ENCODE measurements at places on chromosomes 12 and 14.

DNA sequence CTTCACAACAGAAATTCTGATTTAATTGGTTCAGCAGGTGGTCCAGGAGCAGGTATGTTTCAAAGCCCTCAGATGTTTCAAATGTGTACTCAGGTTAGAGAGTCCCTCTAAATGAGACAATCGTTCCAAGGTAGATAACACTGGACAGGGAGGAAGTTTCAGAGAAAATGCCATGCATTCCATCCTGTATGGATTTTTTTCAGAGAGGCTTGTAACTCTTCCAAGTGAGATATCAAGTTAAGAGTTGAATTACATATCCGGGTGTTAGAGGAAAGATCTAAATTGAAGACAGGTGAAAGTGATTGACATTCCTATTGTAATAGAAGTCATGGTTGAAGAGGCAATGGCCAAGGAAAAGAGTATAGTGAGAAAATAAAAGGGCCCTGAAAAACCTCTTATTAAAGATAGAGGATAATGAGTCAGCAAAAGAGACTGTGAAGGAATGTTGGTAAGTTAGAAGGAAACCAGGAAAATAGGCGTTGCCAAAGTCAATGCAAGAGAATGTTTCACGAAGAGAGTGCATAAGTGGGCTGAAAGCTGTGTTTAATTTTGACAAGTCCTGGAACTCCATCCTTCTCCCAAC is 105.8 kb downstream of the BMP4 start:
- DNase-seq, result no peak

GRCh38 chr12:132176385-132176919 is 32.2 kb downstream of the NOC4L start:
- no peak for DNase-seq

GRCh38 chr14:50697659-50698290 is 29.7 kb upstream of the SAV1 start:
- DNase-seq, result no peak

- no peak for DNase-seq
Measured at GRCh38 chr12:120037851-120038250, 48.8 kb downstream of the BICDL1 start.

DNA sequence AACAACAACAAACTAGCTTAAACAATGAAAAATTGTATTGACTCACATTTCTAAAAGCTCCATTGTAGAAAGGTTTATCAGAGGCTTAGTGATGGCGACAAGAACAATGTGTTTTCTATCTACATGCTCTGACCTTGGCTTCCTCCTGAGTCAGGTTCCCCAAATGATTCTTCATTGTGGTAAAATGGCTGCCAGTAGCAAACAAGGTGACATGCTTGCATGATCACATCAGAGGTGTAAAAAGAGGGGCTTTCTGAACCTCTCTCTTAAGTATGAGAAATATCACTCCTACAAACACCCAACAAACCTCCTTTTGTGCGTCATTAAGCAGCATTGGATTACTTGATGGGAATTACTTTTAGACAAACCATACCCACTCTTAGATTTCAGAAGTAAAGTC is 252.4 kb upstream of the SYT1 start:
- no peak for DNase-seq

- no peak for DNase-seq
Measured at GRCh38 chr12:50201987-50202521, 34.9 kb upstream of the CERS5 start.

- DNase-seq, result no peak
Measured at GRCh38 chr12:80894179-80894578, 43.6 kb downstream of the LIN7A start.

DNA sequence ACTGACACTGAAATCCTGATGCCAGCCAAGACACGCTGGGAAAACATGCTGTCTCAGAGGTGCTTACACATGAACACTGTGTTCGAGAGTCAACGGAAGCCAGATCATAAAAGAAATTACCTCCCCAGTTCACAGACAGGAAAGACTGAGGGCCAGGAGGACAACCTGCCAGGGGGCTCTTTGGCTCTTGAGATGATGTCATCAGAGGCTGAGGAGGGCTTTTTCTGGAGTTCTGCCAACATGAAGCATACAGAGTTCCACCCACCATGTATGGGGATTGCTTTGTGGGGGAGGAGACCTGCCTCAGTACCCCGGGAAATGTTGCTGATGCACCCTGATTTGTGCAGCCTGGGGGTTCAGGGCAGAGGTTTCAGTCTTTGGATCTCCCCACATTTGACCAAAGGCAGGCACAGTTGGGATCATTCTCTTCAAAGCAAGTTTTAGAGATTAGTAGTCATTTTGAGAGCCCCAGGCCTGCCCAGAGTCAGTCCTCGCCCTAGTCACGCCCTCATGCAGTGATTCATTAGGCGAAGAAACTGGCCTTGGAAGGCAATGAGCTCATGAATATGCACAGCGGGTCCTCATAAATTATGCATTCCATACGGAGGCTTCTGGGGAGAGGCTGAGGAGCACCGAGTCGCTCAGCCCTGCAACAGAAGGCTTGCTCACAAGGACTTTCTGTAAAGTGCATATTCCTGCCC is 34.9 kb upstream of the EML1 start:
- DNase-seq, result no peak

- no peak for DNase-seq
Measured at GRCh38 chr14:94048691-94049624, 22.8 kb downstream of the OTUB2 start.

DNA sequence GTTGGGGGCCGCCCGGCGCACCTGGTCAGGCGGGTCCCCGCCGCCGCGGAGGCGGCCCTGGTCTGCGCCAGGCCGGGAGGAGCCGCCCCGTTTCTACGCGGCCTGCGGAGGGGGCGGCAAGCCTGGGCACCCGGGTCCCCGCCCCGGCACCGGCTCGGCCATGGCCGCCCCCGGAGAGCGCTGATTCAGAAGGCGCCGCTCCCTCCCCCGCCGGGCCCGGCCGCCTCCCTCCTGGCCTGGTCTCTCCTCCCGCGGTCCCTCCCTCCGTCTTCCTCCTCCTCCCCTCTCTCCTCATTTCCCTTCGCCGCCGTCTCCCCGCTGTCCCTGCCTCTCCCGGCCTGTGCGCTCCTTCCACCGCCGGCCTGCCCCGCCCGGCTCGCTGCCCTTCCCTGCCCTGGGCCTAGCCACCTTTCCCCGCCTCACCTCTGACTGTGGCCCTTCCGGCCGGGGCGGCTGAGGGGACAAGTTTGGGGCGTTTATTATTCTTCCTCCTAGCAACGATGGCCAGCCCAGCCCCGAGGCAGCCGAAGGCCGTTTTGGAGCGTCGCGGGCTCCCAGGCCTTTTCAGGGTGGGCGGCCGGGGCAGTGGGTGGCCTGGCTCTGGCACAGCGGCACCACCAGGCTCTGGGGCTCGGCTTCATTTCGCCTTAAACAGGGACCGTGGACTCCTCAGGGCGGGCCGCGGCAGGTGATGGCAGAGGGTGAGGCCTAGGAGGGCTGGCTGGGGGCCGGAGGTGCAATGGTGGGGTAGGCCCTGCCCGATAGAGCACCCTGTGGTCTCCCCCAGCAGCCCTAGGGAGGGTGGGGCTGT is 768 bp downstream of the CEP170B start:
- no peak for DNase-seq

GRCh38 chr14:22791301-22791700 is 23.9 kb downstream of the SLC7A7 start:
- DNase-seq, result no peak

- no peak for DNase-seq
Measured at GRCh38 chr12:14431975-14432374, 66.5 kb downstream of the ATF7IP start.

GRCh38 chr12:78820946-78821345 is 43.6 kb upstream of the SYT1 start:
- no peak for DNase-seq

- DNase-seq, result no peak
Measured at GRCh38 chr14:89826596-89826995, 127.9 kb downstream of the EFCAB11 start.

- DNase-seq, result no peak
Measured at GRCh38 chr14:96583569-96584041, 81.4 kb downstream of the PAPOLA start.

GRCh38 chr12:5587711-5588121 is 155.8 kb downstream of the NTF3 start:
- DNase-seq, result no peak

- no peak for DNase-seq
Measured at GRCh38 chr12:108744021-108744897, 12.9 kb upstream of the CORO1C start.

DNA sequence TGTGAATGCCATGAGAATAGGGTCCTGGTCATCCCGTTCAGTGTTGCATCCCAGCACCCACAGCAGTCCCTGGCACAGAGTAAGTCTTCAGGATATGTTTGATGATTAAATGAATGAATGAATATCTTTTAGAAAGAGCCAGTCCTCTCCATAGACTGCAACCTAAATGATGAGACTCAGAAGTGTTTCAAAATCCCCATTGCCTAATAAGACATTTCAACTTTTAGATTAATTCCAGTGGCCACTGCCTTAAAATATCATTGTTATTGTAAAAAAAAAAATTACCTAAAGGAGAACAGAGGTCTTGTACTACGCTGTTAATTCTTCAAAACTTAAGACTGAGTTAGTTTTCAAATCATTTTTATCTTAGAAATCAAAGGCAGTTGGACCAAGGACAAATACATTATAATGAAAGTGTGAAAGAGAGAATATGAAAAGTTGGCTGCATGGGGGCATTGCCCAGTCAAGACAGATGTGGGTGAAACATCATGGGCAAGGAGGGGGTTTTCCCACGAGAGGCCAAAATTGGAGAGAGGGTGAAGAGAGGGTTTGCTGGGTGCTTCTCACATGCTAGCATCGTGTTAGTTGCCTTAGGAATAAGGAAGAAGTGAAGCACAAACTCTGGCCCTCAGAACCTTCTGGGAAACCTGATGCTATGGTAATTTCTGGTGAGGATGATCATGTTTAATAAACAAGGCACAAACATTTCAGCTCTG is 26.3 kb upstream of the CPM start:
- DNase-seq, result no peak

DNA sequence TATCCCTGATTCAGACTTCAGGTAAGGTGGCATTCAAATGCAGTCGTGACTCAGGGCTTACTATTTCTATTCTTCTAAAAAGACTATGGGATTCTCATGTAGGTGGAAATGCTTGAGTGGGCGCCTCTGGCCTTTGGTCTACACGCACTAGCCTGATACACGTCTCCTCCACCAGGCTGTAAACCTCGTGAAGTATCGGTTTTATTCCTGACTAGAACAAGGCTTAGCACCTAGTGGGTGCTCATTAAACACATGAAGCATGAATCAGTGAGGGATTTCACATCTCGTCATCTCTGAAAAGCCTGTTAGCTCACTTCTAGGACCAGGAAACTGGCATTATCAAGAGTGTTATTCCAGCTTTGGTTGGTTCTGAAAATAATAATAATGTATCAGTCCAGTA is 17.7 kb upstream of the HNF1A start:
- DNase-seq, result no peak

DNA sequence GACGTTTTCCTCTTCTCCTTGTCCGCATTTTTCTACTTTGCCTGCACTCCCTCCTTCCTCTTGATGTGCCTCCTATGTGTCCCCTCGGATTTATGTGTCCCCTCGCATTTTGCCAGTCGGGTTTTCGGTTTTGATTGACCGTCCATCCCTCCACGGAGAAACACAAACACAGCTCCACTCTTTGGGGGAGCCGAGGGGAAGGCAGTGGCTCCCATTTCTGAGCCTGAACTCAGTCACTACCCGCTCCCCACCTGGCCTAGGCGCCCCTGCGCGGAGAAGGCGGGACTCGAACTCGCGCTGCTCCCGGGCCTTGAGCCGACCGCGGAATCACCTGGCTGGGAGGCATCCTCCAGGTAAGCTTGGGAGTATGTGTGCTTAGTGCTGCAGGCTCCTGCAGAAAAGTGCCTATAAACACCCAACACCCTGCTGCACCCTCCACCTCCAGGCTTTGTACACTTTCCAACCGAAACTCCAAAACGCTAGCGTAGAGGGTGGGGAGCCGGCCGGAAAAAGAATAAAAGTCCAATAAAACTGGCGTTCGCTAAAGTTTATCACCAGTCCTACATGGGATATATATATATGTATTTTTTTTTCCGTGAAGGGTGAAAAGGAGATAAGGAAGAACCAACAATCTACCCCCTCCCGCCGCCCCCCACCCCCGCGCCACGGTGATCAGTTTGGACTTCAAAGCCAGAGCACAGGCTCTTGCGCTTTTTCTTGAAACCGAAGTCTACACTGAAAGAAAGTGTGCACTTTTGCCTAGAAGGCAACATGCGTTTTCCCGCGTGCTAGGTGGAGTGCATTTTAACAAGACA is 3.3 kb upstream of the CCND2 start:
- peak; percentile 53 for DNase-seq

- DNase-seq, result no peak
Measured at GRCh38 chr12:40216516-40217288, 8.1 kb upstream of the LRRK2 start.

GRCh38 chr14:67680121-67680602 is 5.7 kb upstream of the VTI1B start:
- DNase-seq, result no peak

DNA sequence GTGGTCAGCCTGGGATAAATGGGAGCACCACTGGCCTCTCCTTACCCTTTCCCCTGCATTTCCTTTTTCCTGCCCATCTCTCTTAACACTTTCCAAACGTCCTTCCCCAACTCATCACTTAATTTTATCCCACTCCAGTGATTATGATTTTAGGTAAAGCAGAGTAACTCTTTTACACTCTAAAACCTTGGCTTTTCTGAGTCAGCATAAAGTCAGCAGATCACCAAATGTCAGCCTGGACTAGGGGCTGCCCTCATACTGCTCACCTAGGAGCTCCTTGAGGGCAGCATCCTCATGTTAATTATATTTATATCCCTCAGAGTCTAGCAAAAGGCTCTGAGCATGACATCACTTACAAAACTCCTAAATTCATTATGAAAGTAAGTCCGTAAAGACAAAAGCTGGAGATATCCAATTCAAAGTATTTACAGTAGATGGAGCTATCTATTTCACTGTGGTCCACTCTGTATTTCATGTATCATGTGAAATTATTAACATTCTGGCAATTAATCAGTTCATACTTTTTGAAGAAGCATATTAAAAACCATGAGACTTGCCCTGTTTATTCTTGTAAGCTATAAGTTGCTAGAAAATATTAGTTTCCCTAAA is 17.0 kb upstream of the DICER1 start:
- DNase-seq, result no peak

- no peak for DNase-seq
Measured at GRCh38 chr14:75970989-75971388, 10.8 kb downstream of the TGFB3 start.

- DNase-seq, result no peak
Measured at GRCh38 chr14:78519863-78520262, 349.7 kb downstream of the NRXN3 start.

DNA sequence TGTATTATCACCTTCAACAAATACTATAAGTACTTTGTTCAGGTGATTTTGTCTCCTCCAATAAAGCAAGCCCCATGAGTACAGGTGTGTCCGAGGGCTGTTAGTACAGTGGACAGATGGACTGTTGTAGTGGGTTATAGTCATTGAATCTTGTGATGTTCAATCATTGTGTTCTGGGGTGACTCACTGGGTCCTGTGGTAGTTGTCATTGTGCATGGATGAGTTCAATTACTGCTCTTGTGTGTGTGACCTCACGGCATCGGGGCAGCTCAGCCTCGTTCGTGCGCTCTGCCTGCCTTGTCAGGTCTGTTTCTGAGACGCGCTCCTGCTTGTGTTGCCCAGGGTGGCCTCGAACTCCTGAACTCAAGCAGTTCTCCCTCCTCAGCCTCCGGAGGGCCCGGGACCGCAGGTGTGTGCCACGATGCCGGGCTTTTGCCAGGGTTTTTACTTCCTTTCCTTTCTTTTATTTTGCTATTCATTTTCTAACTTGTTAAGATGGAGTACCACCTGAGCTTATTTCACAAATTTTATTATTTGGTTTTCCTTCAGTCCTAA is 72.2 kb downstream of the DDX51 start:
- DNase-seq, result no peak

- DNase-seq, result no peak
Measured at GRCh38 chr14:23627961-23628360, 8.2 kb upstream of the DHRS2 start.

GRCh38 chr12:6074979-6075585 is 49.4 kb downstream of the VWF start:
- DNase-seq, result peak; percentile 44

Data from T-cell (primary cell).